CD4-positive, alpha-beta T cell (primary cell): ENCODE measurements at places on chromosomes 16 and 17.
A peak's percentile ranks its signal among the peaks of the same experiment; 100 is the strongest.

- DNase-seq = peak; percentile 85
Measured at GRCh38 chr17:43760254-43760852, 1.8 kb upstream of the SOST start.

DNA sequence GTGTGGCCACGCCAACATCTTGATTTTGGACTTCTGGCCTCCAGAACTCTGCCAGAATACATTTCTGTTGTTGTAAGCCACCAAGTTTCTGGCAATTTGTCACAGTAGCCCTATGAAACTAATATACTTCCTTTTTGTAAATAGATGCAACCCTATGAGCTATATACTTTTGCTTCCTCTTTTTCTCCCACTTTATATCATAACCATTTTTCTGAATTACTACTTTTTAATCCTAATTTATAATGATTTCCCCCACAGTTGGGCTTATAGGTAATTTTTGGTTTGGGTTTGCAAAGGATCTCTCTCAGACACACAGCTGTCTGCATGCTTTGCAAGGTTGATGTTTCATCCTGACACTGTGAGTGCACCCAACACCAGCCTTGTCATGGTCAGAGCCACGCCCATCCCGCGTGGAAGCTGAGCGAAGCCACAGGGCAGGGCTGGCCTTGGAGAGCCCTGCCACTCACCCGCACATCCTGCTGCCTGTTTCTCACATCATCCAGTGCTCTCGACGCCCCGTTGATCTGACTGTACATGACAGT lies 5.8 kb downstream of the TRIM25 start:
- no peak for DNase-seq

- DNase-seq = no peak
Measured at GRCh38 chr16:88374736-88375135, 8.0 kb upstream of the ZNF469 start.

- DNase-seq = peak; percentile 22
Measured at GRCh38 chr17:82127704-82128103, 29.7 kb upstream of the FASN start.

GRCh38 chr16:1771188-1771863 lies at the start of gene NME3:
TSS of gene NME3 (minus strand) at chr16:1771543. CDS start at chr16:1771534, 9 bp downstream.
- peak; percentile 81 for DNase-seq
